ENCODE measurements at places on chromosomes 6 and 20.
A peak's percentile ranks its signal among the peaks of the same experiment; 100 is the strongest.

DNA sequence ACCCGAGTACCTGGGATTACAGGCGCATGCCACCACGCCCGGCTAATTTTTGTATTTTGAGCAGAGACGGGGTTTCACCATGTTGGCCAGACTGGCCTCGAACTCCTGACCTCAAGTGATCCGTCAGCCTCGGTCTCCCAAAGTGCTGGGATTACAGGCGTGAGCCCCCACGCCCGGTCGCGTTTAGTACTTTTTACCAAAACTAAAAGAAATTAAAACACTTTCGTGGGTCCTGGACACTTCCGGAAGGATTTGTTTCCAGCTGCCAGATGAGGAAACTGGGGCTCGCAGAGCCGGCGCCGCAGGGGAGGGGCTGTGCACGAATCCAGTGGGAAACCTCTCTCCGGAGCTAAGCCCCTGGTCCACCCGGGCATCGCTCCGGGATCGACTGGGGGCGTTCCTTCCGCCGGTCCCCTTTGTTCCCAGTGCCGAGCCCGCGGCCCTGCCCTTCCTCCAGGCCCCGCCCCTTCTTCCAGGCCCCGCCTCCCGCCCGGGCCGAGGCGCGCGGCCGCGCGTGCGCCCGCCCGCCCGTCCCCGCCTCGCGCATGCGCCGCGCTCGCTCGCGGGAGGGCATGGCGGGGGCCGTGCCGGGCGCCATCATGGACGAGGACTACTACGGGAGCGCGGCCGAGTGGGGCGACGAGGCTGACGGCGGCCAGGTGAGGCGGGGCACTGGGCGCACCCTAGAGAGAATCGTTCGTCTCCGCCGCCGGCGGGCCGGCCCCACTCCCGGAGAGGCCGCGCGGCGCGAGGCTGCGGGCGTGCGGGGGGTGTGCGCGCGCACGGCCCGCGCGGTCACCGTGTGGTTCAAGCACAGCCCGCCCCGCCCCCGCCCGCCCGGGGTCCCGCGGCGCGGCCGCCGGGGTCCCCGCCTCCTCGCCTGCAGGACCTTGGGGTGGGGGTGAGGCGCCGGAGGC is at the start of gene NELFCD:
NELFCD (plus strand) TSS at position 546 of the 917 bp plus-strand sequence; CDS start at position 600, 54 bp downstream.
- DNase-seq = peak; percentile 96

DNA sequence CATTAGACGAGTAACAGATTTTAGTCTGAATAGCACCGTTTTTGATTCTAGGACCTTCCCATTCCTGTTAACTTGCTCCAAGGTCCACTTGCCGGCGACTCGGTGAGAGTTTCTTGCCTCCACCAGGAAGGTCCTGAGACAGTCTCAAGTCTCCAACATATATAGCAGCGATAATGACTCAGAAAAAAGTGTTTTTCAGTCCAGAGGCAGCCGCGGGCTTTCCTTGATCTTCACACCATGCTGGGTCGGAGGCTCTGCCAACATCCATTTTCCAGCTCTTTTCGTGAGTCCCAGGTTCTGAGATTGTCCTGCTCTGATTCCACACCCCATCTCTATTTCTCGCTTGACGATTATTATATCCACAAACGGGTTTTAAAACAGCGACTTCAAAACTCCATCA is 170.5 kb downstream of the GPX5 start:
- no peak for DNase-seq

- peak; percentile 9 for DNase-seq
Observed at GRCh38 chr6:33905071-33905609, 101.3 kb upstream of the MLN start.

- no peak for DNase-seq
Observed at GRCh38 chr20:32893263-32894025, 34.7 kb downstream of the EFCAB8 start.

DNA sequence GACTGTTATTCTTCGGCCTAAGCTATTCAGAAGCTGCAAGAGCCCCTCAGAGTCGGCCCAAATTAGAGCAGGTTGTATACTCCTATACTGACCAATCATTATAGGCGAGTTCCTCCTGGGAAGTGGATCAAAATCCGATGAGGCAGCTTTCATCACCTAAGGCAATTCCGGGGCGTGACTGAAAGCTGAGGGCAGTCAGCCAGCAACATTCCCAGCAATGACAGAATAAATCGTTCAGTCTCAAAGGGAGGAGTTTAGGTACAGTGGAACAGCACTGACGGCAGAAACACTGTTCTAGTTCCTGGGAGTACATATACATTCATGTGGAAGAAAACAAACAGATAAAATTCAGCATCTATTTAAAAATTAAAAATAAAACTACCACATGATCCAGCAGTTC is 10.8 kb downstream of the HLA-DQB2 start:
- no peak for DNase-seq

GRCh38 chr6:118186672-118187567 is 279.9 kb downstream of the SLC35F1 start:
- DNase-seq = no peak

GRCh38 chr20:24657878-24658620 is 188.6 kb downstream of the SYNDIG1 start:
- no peak for DNase-seq

DNA sequence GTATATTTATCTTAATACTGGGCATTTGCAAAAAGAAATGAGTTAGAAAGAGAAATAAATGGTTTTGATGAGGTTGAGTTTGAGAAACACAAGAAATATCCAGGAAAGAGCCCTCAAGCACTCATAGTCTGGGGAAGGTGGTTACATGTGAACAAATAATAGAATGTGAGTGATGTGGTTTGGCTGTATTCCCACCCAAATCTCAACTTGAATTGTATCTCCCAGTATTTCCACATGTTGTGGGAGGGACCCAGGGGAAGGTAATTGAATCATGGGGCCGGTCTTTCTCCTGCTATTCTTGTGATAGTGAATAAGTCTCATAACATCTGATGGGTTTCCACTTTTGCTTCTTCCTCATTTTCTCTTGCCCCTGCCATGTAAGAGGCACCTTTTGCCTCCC is 334.1 kb downstream of the COL12A1 start:
- DNase-seq = no peak

DNA sequence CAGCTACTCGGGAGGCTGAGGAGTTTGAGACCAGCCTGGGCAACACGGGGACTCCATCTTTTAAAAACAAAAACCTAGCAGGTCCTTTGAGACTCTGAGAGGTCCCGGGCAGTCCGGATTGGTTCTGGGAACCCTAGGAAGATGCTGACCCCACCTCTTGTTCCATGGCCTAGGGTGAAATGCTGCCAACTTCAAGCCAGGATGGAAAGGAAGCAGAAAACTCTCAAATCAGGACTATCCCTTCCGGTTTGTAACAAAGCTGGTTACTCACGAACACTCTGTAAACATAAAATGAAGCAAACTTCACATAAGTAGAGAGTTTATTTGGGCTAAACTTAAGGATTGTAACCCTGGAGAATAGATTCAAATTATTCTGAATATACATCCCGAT is 28.0 kb downstream of the CAPN11 start:
- DNase-seq = no peak

GRCh38 chr20:33689493-33689892 is 3.3 kb upstream of the E2F1 start:
- DNase-seq = no peak

- DNase-seq = no peak
Observed at GRCh38 chr6:168101590-168102314, 22.7 kb upstream of the FRMD1 start.

DNA sequence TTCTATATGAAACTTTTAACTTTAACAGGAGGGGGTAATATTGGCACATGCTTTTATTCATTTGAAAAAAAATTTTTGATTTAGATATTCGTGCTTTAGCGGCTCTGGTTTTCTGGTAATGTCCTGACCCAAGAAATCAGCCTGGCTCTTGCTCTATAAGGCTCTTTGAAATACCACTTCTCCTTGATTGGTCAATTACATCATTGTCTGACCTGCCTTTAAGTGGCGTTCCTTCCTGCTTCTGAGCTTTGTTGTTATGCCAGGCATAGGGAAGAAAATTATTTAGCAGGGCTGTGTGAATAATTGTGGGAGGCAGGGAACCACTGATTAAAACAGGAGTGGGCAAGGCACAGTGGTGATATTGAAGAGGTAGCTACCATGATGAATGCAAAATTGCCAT is 3.9 kb downstream of the RNF144B start:
- no peak for DNase-seq

- DNase-seq = no peak
Observed at GRCh38 chr6:162898011-162898410, 170.2 kb downstream of the PACRG start.

DNA sequence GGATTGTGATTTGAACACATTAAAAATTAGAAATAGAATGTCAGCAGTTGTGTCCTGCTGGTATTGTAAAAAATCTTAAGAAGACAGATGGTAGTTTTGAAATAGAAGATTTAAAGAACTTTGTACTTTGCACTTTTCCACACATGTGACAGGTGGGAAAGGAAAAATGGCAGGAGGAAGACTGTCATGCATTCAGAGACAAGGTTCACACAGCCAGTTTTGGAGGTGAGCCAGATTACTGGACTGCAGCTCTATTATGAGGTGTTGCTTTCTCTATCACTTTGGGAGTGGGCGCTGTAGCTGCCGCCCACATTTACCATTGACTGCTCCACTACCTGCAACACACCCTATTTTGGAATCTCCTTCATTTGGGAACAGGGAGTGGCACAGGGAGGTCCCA is 12.1 kb upstream of the NDUFAF4 start:
- DNase-seq = no peak

DNA sequence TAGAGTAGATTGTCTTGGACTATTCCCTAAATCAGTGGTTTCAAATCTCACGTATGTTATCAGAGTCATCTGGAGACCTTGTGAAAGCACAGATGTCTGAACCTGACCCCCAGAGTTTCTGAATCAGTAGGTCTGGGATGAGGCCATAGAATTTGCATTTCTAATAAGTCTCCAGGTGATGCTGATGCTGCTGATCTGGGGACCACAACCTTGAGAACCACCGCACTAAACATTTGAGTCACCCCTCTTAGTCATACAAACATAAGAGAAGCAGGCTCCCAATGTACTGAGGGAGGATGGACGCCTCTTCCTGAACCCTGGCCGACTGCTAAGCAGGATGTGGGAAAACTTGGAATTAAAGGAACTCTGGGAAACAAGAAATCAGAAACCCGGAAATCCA is 187.8 kb upstream of the PRDM1 start:
- DNase-seq = no peak

DNA sequence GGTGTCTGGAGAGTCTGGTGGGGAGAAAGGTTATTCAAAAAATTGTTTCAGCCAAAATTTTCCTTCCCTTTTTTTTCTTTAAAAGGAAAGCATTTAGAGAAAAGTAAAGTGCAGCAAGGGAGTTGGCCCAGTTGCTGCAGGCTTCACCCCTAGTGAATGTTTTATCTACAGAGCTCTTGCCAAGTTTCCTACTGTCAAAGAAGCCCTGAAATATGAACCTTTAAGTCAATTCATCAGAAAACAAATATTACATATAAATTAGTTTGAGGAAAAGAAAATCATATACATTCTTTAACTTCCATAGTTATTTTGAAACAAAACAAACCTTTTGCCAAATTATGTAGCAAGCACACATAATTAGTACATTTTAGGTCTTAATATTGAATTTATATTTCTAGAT is 25.0 kb upstream of the HMGCLL1 start:
- no peak for DNase-seq

GRCh38 chr6:36419310-36419709 is 23.3 kb downstream of the PXT1 start:
- DNase-seq = no peak

- DNase-seq = no peak
Observed at GRCh38 chr6:163620670-163621330, 206.3 kb downstream of the QKI start.

- no peak for DNase-seq
Observed at GRCh38 chr6:113539623-113540022, 317.5 kb upstream of the MARCKS start.

GRCh38 chr6:11778648-11779328 is at the start of gene ADTRP:
Gene ADTRP (minus strand): TSS chr6:11778803. CDS start chr6:11778759, 44 bp downstream.
- no peak for DNase-seq

GRCh38 chr6:121365536-121366521 is 31.5 kb upstream of the TBC1D32 start:
- no peak for DNase-seq

DNA sequence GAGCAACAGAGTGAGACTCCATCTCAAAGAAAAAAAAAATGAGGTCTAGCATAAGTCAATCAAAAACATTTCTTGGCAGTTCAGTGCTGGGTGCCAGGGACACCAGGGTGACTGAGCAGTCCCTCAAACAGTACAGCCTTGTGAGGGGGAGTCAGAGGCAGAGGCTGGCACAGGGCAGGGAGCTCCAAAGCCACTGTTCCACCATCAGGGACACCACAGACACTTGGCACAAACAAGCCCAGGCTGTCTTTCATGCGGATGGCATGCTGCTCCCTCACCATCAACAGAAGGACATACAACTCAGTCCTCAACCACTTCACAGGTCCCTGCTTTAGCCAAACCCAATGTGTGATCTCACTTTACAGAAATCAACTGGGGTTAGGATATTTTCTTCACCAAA is 36.0 kb upstream of the GRM4 start:
- no peak for DNase-seq

GRCh38 chr6:80348263-80348662 is 241.8 kb downstream of the BCKDHB start:
- DNase-seq = no peak

- DNase-seq = peak; percentile 60
Observed at GRCh38 chr6:31308050-31308844, 36.4 kb upstream of the HLA-C start.

- DNase-seq = no peak
Observed at GRCh38 chr6:75436869-75437268, 56.7 kb downstream of the FILIP1 start.

GRCh38 chr6:96898241-96898851 is 655 bp upstream of the NDUFAF4 start:
- DNase-seq = no peak

All from stimulated activated naive CD8-positive, alpha-beta T cell treated with anti-CD3 and anti-CD28 coated beads, Interleukin-15, Interleukin-2, amounts not matched to agents 100 U/mL and 50 U/mL, for 24 hours (primary cell).